ENCODE measurements at places on chromosomes 3 and 15.

GRCh38 chr3:179882292-179882691 lies 154.4 kb downstream of the PEX5L start:
- no peaks in the 10 kb centered on the region for H3K36me3 ChIP-seq
- no peak overlapping the region for H3K27ac ChIP-seq
- no peak for DNase-seq
- no peaks in the 10 kb centered on the region for H3K4me1 ChIP-seq
- H3K27me3 ChIP-seq: peaks cover 11% of the 10 kb centered on the region

- no peaks in the 10 kb centered on the region for H3K4me1 ChIP-seq
- peaks cover 3% of the 10 kb centered on the region for H3K27me3 ChIP-seq
- no peak overlapping the region for H3K27ac ChIP-seq
- no peaks in the 10 kb centered on the region for H3K36me3 ChIP-seq
- DNase-seq: no peak
These were observed 168.3 kb upstream of the TRIM42 start for GRCh38 chr3:140509534-140509933.

- H3K27me3 ChIP-seq: no peaks in the 10 kb centered on the region
- DNase-seq: no peak
- H3K4me1 ChIP-seq: no peaks in the 10 kb centered on the region
- no peak overlapping the region for H3K27ac ChIP-seq
These were observed 135.0 kb downstream of the TJP1 start for GRCh38 chr15:29687204-29687815.

DNA sequence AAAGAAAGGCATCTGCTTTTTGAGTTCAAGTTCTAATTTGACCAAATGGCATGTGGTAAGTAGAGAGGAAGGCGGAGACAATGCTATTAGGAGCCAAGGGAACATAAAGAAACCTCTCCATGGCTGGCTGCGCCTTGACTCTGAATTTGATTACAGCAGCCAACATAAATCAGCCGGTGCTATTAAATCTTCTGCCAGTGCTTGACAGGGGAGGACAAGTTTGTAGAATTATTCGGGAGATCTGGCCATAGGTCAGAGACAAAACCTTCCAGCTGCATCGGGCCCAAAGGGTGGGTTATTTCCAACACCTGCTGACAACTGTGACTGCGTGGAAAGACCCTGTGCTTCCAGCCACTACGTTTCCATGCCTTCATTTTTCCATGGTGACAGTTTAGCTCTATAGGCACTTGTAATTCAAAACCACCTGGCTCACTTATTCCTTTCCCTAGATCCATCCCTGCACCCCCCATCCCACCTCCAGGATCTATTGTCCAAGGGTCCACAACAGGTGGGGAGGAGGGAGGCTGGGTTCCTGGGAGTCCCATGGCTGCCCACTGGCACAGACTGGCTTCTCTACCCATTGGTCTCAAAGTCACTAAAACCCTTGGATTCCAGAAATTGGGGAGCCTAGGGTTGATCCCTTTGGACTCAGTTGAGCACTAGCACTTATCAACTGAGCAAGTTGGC lies 15.9 kb downstream of the COLQ start:
- H3K27me3 ChIP-seq: no peaks in the 10 kb centered on the region
- H3K36me3 ChIP-seq: no peaks in the 10 kb centered on the region
- no peak for DNase-seq
- H3K4me1 ChIP-seq: peaks cover 4% of the 10 kb centered on the region

- no peaks in the 10 kb centered on the region for H3K4me1 ChIP-seq
- peaks cover 49% of the 10 kb centered on the region for H3K27me3 ChIP-seq
- H3K36me3 ChIP-seq: no peaks in the 10 kb centered on the region
- no peak overlapping the region for H3K27ac ChIP-seq
- DNase-seq: no peak
These were observed 43.0 kb downstream of the CTXND1 start for GRCh38 chr15:80208758-80209734.

- H3K4me3 ChIP-seq: no peak overlapping the region
- H3K27me3 ChIP-seq: no peaks in the 10 kb centered on the region
- DNase-seq: no peak
- no peaks in the 10 kb centered on the region for H3K36me3 ChIP-seq
These were observed 76.0 kb downstream of the PTPRG start for GRCh38 chr3:61637088-61638051.

- H3K27ac ChIP-seq: no peak overlapping the region
- H3K36me3 ChIP-seq: peaks cover 6% of the 10 kb centered on the region
- no peaks in the 10 kb centered on the region for H3K27me3 ChIP-seq
These were observed 228.0 kb upstream of the LRRFIP2 start for GRCh38 chr3:37402351-37402750.

- DNase-seq: no peak
- H3K4me1 ChIP-seq: no peaks in the 10 kb centered on the region
- no peak overlapping the region for H3K27ac ChIP-seq
- no peak overlapping the region for H3K4me3 ChIP-seq
These were observed 8.3 kb downstream of the TRIM42 start for GRCh38 chr3:140686128-140686527.
